CD4-positive, alpha-beta T cell treated with Interleukin-15 for 4 hours (primary cell): ENCODE measurements at places on chromosomes 7 and 10.
A peak's percentile ranks its signal among the peaks of the same experiment; 100 is the strongest.

- DNase-seq: peak; percentile 17
Measured at GRCh38 chr7:37285706-37286453, 162.8 kb downstream of the ELMO1 start.

- DNase-seq: no peak
Measured at GRCh38 chr7:1187127-1187526, 27.1 kb upstream of the ZFAND2A start.

DNA sequence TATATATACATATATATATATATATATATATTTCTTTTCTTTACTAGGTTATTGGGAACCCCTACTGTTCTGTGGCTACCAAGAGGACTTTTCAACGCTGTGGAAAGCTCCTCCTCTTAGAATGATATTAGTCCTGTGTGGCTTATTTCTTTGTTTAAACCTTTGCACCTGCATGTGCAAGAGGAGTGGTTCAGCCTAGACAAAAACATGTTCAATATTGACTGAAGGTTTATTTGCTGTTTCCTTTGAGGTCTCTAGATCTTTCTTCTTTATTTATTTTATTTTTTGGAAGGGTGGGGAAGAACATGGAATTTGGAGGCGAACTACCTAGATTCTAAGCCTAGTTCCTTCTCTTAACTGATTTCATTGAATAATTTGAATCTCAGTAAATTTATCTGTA lies 118.1 kb downstream of the GNAT3 start:
- DNase-seq: no peak

DNA sequence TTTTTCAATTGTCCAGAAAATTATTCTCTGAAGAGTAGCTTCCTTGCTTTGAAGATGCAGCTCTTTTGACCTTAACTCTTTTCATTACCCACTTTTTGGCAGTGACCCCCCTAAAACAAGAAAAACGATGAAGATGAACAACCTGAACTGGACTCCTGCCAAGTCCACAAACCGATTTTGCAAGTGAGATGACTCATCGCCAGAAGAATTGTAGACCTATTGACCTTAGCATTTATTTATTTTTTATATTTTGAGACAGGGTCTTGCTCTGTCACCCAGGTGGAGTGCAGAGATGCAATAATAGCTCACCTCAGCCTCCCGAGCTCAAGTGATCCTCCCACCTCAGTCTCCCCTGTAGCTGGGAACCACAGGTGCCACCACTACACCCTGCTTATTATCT lies 859.2 kb downstream of the GATA3 start:
- DNase-seq: no peak

DNA sequence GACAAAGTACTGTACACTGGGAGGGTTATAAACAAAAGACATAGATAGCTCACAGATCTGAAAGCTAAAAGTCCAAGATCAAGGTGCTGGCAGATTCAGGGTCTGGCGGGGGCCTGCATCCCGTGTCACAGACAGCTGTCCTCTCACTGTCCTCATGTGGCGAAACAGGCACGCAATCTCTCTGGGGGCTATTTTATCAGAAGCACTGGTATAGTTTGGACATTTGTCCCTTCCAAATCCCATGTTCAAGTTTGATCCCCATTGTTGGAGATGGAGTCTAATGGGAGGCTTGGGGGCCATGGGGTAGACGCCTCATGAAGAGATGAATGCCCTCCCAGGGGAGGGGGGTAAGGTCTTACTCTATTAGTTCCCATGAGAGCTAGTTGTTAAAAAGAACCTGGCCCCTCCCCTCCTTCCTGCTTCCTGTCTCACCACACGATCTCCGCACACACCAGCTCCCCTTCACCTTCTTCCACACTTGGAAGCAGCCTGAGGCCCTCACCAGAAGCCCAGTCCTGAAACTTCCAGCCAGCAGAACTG lies 72.5 kb upstream of the UCN3 start:
- peak; percentile 67 for DNase-seq

DNA sequence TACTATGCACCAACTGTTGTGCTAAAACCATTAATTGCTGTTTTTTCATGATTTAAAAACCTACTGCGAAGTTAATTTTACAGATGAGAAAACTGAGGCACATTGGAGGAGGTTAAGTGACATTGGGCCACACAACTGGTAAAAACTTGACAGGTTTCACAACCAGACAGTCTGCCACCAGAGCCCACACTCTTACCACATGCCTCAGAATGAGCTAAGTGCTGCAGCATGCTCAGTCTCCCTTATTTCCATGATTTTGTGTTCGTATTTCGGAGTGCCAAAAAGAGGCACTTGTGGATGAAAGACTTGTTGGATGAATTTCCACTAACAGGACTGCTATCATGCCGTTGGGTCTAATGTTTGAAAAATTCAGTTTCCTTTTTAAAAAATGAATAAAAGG lies 77.4 kb downstream of the PCLO start:
- DNase-seq: no peak

DNA sequence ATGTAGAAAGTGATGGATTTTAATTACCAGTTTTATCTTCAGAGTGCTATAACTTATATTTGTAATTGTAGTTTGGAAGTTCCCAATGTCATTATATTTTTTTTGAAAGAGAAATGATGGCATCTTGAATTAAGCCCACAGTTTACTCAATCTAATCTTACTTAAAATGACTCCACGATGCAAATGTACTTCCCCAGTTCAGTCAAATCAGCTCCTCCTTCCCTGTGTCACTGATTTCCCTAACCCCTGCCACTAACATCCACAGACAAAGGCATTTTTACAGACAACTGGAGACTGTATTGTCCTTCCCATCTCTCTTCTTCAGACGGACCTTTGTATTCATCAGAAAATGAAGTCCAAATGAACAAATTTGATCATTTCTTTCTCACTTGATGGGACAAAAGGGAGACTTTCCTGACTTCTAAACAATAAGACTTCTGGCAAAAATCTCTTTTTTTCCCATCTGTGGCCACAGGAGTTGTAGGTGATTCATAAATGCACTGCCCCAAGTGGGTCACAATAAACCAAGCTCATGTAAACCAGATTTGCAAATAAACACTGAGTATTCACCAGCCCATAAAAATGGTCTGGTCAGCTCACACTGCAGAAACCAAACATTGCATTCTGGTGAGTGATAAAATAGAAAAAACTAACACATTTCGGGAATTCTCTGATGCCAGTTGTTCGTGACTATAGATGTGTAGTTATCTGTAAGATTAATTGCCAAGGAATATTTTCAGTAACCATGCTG lies 162.9 kb downstream of the FANK1 start:
- DNase-seq: no peak

DNA sequence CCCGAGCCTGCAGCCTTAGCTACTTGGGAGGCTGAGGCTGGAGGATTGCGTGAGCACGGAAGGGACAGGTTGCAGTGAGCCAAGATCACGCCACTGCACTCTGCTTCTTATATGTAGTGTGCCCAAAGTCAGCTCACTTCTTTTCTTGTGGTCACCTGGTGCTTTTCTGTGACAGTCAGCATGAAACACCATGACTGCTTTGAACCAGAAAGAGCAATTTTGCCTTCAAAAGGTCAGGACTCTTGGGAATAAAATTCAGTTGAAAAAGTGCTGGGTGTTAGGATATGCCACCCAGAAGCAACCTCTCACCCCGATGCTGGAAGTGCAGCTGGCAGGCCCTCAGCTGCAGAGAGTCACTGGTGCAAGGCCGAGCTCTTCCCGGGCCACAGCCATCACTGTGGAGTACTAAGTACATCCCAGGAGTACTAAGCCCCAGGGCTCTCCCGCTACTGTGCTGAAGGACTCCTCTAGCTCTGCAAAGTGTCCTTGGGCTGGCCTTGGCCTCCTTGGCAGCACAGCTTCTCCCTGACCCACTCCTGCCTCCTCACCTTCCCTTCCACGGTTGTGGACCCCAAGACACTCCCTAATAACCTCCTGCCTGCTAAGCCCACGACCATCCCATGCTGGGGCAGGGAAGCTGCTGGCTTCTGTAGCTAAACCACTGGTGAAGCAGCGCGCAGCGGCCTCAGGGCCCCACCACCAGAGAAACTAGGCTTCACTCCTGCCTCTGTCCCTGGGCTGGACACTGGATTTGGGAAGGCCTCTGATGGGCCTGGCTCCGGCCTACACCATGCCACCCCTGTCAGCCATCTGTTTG lies 17.6 kb upstream of the GDI2 start:
- DNase-seq: no peak

DNA sequence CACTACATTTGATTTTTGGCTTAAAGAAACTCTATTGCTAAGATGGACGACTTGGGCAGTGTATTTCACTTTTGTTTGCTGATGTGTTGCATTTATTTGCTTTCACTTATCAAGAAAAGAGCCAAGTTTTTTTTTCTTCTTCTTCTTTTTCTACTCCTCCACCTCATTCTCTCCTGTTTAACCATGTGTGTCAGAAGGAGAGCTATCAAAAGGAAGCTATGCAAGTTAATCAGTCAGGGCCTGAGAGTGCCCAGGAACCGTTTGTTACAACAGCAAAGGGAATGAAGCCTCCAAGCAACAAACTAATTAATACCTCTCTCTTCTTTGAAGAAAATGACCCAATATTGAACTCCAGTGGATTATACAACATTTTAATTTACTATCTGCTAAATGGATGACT lies 299.3 kb downstream of the GRM8 start:
- no peak for DNase-seq

DNA sequence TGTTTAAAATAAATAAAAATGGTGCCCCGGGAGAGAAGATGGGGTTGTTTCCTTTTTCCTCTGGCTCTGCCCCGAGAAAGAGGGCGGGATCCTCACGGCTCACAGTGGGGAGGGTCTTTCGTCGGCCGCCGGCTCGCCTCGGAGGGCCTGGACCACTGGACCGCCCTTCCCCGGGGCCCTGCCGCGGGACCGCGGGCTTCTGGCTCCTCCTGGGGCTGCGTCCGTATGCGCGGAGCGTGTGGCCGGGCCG lies 3.5 kb upstream of the IGF2BP3 start:
- DNase-seq: no peak

DNA sequence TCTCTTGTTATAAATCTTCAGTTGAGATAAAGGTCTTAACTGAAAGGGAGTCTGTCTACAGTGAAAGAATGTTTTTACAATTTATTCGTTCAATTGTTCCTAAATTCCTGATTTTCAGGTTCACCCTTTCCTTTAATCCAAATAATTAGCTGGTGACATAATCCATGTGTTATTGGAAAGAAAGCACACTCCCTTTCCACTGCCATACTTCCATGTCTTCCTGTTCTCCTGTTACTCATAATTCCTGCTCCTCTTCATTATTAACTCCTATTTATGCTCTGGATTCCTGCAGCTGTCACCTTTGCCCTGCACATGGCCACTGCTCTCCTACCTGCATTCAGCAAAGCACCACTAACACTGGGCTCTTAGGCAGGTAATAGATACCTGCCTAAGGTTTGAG lies 40.0 kb upstream of the FAM3C start:
- no peak for DNase-seq

- DNase-seq: no peak
Measured at GRCh38 chr10:59829024-59829423, 75.8 kb upstream of the MRLN start.

GRCh38 chr10:129004398-129004797 lies 462.6 kb upstream of the MGMT start:
- DNase-seq: no peak

- no peak for DNase-seq
Measured at GRCh38 chr10:60944058-60944909, at the start of gene RHOBTB1. RHOBTB1 (minus strand) TSS chr10:60944185; CDS start chr10:60911542, 32,643 bp downstream.

GRCh38 chr10:33382921-33383713 lies 48.6 kb upstream of the NRP1 start:
- no peak for DNase-seq

DNA sequence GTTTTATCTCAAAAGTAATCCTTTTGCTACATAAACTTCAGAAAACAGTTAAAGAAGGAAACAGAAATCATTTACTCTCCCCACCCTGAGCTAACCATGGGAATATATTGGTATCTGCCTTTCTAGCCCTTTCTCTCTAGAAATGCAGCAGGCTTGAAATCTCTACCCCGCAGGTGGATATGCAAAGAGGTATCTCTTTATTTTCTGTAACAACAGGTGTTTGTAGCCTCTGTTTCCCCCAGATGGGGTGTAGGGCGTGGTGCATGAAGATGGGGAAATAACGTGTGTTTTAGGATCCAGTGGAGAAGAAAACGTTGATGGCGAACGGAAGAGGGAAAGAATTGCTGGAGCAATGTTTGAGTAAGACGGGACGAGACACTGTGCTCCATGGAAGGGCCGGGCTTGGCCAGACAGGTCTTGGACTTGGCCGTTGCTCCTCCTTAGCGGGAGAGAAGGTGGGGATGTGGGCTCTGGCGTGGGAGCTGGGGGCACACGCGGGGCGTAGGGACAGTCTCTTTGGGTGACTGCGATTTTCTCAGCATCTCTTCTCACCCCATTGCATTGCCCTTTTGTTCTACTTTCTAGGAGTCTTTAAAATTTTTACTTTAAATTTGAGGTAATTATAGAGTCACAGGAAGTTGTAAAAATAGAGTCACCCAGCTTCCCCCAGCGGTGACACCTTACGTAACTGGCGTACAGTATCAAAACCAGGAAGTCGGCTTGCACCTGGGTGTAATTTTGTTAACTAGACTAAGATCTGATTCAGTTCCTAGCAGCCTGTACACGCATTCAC lies 82.9 kb downstream of the ELFN1 start:
- no peak for DNase-seq

DNA sequence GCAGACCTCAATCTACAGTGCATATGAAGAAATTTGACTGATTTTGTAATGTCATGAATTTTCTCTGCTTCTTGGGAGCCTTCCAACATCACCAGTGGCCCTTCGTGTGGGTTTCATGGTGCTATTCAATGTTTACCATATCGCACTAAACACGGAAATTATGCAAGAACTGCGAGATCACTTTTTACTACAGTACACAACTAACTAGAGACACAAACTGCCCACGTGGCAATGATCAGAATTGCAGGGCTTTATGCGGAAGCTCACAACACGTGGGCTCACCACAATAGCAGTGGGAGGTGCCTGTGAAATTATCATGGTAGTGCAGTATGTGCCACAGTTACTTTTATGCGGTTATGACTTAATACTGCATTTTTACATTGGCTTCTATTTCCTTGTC lies 449.7 kb upstream of the KLF6 start:
- DNase-seq: peak; percentile 64

- no peak for DNase-seq
Measured at GRCh38 chr10:28604567-28605536, 71.9 kb downstream of the WAC start.

- no peak for DNase-seq
Measured at GRCh38 chr10:78656417-78657162, 412.2 kb upstream of the ZMIZ1 start.

DNA sequence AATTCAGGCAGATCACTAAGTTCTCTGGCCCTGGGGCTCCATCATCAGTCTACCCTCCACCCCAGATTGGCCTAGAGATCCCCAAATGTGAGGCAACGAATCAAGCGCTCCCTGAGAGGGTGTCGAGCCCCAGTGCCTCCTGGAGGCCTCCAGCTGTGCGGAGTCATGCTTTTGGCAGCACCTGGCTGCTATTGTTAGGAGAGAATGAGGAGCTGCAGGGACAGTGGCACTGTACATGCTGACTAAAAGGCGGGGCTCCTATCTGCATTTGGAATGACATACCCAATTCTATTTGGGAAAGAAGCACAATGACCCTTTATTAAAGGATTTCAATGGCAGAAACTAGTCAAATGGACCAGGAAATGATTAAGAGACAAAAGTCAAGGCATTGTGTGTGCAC lies 161.8 kb downstream of the DPY19L1 start:
- DNase-seq: no peak
